ENCODE measurements at places on chromosomes 1 and 21.
A peak's percentile ranks its signal among the peaks of the same experiment; 100 is the strongest.

- peaks cover 2% of the 10 kb centered on the region for H3K27me3 ChIP-seq
- H3K4me1 ChIP-seq: peaks cover 25% of the 10 kb centered on the region
- no peak overlapping the region for H3K27ac ChIP-seq
- H3K36me3 ChIP-seq: no peaks in the 10 kb centered on the region
These were observed 78.4 kb downstream of the TAS1R2 start for GRCh38 chr1:18781031-18781430.

GRCh38 chr1:30649321-30649991, 73.9 kb downstream of the MATN1 start:
- DNase-seq: no peak
- no peak overlapping the region for H3K27ac ChIP-seq
- no peaks in the 10 kb centered on the region for H3K4me1 ChIP-seq
- H3K36me3 ChIP-seq: no peaks in the 10 kb centered on the region
- peaks cover 31% of the 10 kb centered on the region for H3K27me3 ChIP-seq

GRCh38 chr1:41345434-41346075, 15.7 kb upstream of the FOXO6 start:
- H3K4me3 ChIP-seq: no peak overlapping the region
- DNase-seq: no peak
- no peak overlapping the region for H3K27ac ChIP-seq
- H3K36me3 ChIP-seq: no peaks in the 10 kb centered on the region
- H3K4me1 ChIP-seq: peaks cover 11% of the 10 kb centered on the region
- no peaks in the 10 kb centered on the region for H3K27me3 ChIP-seq

DNA sequence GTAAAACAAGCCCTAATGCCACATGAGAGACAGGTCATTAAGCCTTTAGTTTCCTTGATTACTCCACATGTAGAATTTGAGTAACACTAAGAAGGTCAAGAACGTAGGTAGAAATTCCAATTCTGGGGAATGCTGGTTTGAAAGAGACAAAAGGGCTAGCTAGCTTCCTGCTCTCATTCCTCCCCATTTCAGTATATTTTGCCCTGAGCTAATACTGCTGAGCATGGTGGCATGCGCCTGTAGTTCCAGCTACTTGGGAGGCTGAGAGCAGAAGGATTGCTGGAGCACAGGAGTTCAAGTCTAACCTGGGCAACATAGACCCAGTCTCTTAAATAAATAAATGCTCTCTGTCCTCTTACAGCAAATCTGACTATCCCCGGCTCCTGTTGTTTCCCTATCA, 12.8 kb downstream of the PRDX6 start:
- DNase-seq: no peak
- peaks cover 29% of the 10 kb centered on the region for H3K36me3 ChIP-seq
- H3K27me3 ChIP-seq: no peaks in the 10 kb centered on the region
- no peak overlapping the region for H3K4me3 ChIP-seq

GRCh38 chr1:47436304-47436978, 1.4 kb upstream of the FOXD2 start:
- peaks cover 34% of the 10 kb centered on the region for H3K4me1 ChIP-seq
- H3K27me3 ChIP-seq: peaks cover 96% of the 10 kb centered on the region
- peak overlapping the region; percentile 66 for H3K4me3 ChIP-seq
- DNase-seq: peak; percentile 74
- no peak overlapping the region for H3K27ac ChIP-seq

GRCh38 chr1:3828391-3828790, 28.6 kb downstream of the CEP104 start:
- no peak for DNase-seq
- no peaks in the 10 kb centered on the region for H3K27me3 ChIP-seq
- H3K4me1 ChIP-seq: no peaks in the 10 kb centered on the region
- H3K27ac ChIP-seq: no peak overlapping the region
- H3K36me3 ChIP-seq: peaks cover 80% of the 10 kb centered on the region

DNA sequence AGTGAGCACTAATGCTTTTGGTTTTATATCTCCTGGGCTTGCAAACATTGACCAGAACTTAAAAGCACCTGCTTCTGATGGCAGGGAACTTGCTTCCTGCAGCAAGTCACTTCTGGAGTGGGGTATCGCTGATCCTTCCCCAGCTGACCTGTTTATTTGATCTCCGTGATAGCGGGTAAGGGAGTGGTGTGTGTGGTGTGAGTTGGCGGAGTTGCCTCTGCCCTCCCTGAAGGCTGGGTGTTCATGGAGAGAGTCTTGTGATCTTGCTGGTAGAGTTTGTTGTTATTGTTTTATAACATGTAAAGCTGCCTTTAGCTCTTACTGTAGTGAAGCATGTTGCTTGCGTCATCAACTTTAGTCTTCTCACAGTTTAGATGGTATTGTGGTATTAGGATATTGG, 3.9 kb downstream of the MFN2 start:
- peaks cover 18% of the 10 kb centered on the region for H3K4me1 ChIP-seq
- H3K27me3 ChIP-seq: no peaks in the 10 kb centered on the region
- no peak overlapping the region for H3K27ac ChIP-seq

DNA sequence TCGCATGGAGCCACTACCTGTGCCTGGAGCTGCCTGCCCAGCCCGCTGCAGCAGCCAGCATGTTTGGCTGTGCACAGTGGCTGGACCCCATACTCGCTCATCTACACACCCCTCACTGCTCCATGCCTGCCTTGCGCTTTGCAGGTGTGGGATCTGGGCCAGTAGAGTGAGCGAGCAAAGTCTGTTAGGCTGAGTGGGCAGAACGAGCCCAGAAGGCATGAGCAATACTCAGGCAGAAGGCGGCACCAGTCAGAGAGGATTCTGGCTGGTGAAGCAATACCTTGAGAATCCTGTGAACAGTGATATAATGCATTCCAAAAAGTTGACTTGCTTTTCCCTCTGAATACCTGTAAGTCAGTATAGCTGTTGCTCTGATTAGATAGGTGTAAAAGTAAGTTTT, 816.4 kb downstream of the KCNT2 start:
- no peak overlapping the region for H3K4me3 ChIP-seq
- H3K4me1 ChIP-seq: no peaks in the 10 kb centered on the region
- H3K27me3 ChIP-seq: no peaks in the 10 kb centered on the region
- H3K27ac ChIP-seq: no peak overlapping the region
- no peaks in the 10 kb centered on the region for H3K36me3 ChIP-seq
